ENCODE measurements at places on chromosomes 2 and 18. TPM values are rescaled to one million over a fixed set of nuclear protein-coding genes. Genes with fewer than 3 reads are reported as not detected.

GRCh38 chr2:180670302-180671003, 310.0 kb upstream of the UBE2E3 start:
- no peak for DNase-seq

- DNase-seq: no peak
These were observed 70.1 kb downstream of the NOL10 start for GRCh38 chr2:10619643-10620042.

Gene RNU2-63P
- 39.8 TPM for total RNA-seq

DNA sequence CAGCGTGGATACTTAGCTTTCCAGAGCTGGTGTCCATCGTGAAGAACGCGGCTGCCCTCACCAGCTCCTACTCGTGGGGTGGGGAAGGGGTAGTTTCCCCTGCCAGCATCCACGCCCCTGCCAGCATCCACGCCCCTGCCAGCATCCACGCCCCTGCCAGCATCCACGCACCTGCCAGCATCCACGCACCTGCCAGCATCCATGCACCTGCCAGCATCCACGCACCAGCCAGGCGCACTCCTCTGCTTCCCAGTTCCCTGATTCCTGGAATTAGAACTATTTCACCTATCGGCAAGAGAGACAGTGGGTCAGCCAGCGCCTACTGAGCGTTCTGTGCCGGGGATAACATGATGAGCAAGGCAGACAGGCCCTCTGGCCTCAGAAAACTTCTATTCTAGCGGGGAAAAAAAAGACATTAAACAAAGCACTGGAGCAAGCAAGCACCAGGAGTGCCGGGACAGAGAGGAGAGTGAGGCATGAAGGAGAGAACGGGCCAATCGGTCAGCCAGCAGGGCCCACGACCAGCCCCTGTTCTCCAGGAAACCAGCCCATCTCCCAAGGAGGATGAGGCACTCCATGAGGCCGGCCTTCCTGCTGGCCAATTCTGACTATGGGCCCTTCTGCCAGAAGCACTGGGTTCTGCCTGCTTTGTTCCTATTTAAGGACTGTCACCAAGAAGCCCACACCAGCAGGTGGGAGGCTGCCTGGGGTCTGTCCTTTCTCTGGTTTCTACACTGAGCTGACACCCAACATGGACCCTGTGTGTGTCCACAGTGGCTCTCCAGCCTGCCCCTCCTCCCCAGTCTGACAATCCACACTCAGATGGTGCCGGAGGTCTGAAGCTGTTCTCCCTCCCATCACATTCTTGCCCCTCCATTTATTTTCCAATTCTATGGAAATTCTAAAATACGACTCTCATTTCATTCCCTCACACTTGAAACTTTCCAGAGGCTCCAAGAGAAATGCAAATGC, 78.4 kb upstream of the SALL3 start:
- no peak for DNase-seq

DNA sequence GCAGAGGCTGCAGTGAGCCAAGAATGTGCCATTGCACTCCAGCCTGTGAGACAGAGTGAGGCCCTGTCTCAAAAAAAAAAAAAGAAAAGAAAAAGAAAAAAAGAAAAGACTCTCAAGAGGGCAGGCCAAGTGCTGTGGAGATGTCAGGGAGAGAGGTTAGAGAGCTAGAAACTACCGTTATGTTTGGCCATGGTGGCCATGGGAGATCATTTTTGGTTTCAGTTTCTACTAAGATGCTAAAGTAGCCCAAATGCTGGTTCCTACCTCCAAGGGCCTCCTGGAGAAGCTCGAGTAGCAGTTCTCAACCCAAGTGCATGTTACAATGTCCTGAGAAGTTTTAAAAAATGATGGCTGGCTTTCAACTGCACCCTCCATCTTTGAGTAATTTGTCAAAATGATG, 47.4 kb upstream of the TCF4 start:
- DNase-seq: no peak

Gene IL36RN
- total RNA-seq: not detected

Gene RAPGEF4
- total RNA-seq: not detected

Gene CFC1B
- not detected for total RNA-seq

DNA sequence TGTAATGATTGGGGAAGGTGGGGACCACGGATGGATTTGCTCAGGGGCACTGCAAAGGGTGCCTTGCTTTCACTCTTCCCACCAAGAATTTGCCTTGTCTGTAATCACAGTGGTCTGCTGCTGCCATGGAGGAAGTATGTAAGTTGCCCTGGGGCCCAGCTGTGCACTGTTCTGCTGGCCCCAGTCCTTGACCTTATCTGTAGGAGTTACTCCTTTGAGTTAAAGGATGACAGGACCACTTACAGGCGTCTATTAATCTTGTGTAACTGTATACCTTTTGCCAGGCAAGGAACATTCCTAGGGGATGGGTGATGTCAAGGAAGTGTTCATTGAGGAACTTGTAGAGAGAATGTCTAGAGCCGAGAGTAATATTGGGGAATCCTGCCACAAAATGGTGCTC, 212.8 kb upstream of the LRRTM1 start:
- DNase-seq: no peak

DNA sequence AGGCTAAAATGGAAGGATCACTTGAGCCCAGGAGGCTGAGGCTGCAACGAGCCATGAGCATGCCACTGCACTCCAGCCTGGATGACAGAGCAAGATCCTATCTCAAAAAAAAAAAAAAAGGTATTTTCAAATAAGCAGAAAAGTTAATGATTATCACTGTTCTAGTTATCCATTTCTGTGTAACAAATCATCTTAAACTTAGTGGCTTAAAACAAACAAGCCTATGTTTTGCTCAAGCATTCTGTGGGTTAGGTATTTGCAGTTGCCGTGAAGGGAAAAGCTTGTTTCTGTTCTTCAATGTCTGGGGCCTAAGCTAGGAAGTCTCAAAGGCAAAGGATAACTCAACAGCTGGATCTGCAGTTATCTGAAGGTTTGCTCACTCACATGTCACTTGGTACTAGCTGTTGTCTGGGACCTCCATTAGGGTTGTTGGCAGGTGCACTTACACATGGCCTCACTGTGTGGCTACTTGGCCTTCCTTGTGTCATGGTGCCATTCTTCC, 14.1 kb downstream of the MFF start:
- no peak for DNase-seq

DNA sequence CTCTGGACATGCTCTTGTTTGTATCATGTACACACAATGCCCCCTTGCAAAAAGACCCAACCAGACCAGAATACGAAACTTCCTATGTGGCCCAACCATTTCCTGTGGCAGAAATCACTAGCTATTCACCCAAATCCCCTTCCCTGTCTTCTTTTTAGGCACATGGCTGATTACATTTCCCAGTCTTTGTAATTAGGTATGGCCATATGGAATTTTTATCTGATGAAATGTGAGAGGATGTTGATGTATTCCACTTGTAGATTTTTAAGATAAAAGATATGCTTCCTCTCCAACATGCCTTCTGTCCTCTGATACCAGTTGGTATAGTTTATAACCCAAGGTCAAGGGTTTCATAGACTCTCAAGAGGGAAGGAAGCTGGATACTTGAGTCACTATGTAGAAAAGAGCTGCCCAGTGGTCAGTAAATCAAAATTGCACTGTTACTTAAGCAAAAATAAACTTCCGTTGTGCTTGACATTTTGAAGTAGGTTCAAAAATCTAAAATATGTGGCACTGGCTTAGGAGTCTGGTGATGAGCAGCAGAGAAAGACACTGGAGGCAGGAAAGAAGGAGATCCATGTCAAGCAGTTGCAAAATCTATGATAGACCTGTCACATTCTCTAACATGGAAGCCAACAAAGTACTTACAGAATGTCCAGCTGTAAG, 297.4 kb downstream of the SMAD2 start:
- DNase-seq: no peak

DNA sequence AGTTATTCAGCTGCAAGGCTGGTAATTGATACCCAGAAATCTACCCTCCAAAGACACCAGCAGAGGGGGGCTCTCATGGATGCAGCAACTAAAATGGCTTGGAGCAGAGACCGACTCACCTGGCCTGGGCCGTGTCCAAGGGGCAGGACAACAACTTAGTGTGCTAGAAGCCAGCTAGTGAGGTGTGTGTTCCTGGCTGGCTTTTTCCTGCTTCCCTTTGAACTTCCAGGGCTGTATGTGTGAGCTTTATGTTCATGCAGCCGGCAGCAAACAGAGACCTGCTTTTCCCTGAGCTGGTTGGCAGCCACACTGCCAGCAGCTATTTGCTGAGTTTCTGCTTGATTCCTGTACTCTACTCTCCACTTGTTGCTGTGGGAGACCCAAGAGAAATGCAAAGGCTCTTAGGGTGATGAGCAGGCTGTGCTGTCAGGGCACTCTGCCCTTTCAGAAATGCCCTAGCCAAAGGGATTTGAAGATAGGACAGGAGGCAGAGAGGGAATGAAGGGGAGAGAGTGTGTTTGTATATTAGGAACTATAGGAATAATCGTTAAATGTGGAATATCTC, 23.7 kb upstream of the GRP start:
- DNase-seq: no peak

DNA sequence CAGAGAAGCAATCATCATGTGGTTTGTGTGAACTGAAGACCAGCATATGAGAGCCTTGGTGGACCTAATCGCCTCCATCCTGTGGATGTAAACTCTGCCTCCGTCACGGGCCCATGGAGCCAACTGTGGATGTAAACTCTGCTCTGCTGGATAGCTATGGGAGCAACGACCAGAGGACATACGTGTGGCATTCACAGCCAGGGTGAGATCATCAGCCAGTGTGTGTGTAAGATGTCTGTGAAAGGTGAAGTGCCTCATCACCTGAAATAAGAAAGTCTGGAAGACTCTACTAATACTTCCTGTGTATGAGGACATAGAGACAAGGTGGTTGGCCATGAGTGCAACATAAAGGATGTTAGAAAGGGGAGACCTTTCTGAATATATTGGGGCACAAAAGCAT, 63.5 kb downstream of the CYB5A start:
- DNase-seq: no peak

DNA sequence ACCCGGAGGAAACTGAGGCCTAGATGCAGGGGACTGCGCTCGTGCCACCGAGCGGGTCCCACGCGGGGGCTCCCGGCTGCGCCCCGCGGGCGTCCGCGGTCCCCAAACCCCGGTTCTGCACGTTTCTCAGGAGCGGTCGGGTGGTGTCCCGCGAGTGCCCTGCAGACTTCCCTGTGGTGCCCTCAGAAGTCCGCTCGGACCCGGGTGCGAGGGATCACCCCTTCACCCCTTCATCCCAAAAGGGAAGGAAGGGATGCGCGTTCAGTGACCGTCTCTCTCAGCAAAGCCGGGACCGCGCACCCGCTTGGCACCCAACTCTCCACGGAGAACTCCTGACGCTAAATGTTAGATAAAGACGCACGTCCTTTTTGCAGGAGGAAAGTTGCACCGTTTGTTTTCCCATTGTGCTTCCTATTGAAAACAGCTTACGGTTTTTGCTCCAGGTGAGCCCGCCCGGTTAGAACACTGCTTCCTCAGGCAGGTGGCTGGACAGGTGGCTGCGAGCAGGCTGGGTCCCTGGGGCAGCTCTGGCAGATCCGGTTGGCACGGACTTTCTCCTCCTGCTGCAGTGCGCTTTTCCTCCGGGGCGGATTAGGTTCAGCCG, 779 bp downstream of the DGKD start:
- DNase-seq: no peak

Gene HOXD10
- total RNA-seq: not detected

Gene G6PC2
- not detected for total RNA-seq

DNA sequence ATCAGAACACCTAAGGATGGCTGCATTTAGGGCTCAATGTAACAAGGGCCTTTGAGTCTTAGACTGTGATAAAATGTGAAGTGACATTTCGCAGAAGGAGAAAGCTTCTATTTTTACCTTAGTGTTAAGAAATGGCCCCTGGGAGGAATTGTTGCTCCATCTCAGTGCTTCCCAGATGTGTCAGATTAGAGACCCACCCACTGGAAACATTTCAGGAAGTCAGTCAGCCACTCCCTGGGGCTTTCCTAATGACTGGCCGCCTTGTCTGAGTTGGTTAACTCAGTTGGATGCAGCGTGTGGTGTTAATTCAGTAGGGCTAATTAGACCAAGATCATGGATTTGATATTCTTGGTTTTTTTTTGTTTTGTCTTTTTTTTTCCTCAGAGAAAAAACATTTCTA, 355.9 kb downstream of the PIK3C3 start:
- no peak for DNase-seq

Gene IL36B
- not detected for total RNA-seq

DNA sequence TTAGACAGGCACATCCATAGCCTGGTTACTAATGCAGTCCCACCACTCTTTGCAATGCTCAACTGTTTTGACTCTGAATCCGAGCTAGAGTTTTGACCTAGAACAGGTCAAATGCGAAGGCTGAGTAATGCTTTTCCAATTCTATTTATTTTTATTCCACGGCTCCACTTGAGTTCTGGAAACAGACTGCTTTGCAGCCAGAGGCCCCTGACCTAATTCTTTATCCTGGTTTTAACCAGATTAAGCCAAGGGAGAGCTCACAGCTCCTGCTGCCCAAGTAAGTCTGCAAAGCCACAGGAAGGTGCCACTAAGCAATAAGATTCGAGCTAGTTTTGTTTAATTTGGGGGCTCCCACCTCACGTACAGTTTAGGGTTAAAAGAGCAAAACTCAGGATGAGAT, 51.4 kb downstream of the MREG start:
- no peak for DNase-seq

DNA sequence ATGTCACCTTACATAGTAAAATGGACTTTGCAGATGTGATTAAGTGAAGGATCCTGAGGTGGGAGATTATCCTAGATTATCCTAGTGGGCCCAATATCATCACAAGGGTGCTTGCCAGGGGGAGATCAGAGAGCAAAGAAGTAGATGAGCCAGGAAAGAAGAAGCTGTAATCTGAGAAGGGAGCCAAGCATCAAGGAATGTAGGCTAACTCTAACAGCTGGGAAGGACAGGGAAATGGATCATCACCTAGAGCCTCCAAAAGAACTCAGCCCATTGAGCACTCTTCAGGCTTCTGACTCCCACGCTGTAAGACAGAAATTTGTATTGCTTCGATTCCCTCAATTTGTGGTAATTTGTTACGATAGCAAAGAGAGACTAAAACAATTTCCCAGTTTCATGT, 309.9 kb downstream of the LRP1B start:
- no peak for DNase-seq

GRCh38 chr18:47391665-47392064, 140.2 kb upstream of the SKOR2 start:
- DNase-seq: no peak

DNA sequence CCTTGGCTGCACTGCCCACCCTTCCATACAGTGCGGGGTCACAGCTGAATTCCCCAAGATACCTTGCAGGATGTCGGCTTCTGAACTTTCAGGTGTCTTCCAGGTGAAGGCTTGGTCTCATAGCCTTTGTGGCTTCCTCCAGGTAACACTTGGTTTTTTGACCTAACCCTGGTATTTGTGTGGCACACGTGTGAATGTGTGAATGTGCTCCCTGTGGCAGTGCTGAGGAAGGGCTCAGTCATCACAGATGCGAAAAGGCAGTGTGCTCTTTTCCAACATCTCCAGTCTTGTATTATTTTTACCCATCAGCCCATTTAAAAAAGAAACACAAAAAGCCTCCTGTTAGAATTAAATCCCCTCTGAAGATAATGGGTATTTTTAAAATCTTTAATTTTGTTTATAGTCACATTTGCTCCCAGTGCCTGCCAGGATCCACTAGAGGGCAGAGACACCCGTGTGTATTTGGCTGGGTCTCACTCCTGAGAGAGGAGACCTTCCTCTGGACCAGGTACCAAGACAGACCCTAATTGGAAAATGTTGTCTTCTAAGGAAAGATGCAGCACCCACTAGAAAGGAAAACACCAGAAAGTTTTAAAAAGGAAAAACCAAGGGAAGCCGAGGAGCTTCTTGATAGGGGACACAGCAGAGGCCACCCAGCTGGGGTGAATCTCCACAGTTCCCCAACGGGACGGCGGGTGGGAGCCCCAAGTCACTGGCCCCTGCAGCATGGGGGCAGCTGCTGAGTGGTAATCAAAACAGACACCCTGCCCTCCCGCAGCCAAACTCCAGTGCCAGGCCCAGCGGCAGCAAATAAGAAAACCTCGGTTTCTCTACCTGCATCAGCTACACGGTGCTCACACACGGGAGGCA, 27.7 kb downstream of the FAM110C start:
- DNase-seq: no peak

Gene MAP3K19
- total RNA-seq: not detected
